ENCODE measurements at places on chromosomes 11 and 22.

GRCh38 chr22:50408311-50408710 lies 65.2 kb downstream of the PPP6R2 start:
- DNase-seq, result no peak

- peak; percentile 66 for DNase-seq
Observed at GRCh38 chr22:50114221-50115021, 24.6 kb downstream of the MOV10L1 start.

- no peak for DNase-seq
Observed at GRCh38 chr22:44407171-44407986, 90.7 kb downstream of the RTL6 start.

DNA sequence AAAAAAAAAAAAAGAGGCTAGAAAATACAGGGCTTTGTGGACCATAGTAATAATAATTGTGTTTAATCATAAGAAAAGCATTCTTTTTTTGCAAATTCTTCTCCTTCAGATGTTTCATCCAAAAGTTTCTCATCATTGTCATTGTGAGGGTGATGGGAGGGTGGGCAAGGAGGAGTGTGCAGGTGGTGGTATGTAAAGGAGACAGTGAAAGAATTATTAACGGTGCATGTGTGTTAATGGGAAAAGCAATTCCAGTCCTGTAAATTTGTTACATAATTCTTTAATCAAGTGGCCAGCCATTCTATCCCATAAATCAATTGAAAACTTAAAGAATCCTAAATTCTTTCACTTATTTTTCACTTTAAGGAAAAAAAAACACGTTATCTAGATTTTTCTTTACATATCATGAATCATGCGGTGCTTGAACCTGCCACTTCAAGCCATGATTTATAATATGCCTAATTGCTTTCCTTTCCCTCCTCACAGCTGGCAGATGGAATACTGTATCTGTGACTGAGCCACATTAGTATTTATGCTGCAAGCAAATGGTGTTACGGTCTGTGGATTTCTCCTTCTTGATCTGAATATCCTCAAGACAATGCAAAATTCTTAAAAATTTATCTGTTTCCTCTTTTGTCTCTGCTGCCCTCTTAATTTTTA lies 318.5 kb downstream of the JRKL start:
- DNase-seq, result no peak

- no peak for DNase-seq
Observed at GRCh38 chr11:1060410-1060809, 14.3 kb upstream of the MUC2 start.

DNA sequence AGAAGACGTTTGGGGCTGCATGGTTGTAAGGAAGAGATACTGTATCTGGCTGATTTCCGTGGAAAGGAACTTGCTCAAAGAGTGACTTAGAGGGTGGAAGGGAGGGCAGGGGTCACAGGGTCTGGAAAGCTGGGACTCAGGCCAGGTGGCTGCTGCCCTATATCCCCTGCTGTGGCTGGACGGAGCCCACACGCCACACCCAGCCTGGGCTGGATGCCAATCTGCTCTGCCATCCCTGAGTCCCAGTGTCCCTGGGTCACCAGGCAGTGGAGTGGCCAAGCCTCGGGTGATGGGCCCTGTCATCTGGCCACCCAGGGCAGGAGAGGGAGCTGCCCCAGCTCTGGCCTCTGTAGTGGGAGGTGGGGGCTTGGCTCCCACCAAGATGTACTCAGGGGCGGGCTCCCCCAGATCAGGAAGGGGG lies 26.5 kb upstream of the KRTAP5-7 start:
- no peak for DNase-seq

- DNase-seq, result no peak
Observed at GRCh38 chr11:3030289-3031070, 26.7 kb downstream of the CARS1 start.

All from fibroblast of mammary gland (primary cell).